T-cell (primary cell): ENCODE measurements at places on chromosomes 11 and 22.

GRCh38 chr11:128355558-128355957, 231.8 kb downstream of the ETS1 start:
- DNase-seq = no peak

- no peak for DNase-seq
These were observed 15.7 kb upstream of the IL10RA start for GRCh38 chr11:117970400-117971024.

GRCh38 chr11:26704249-26704648, 17.6 kb downstream of the SLC5A12 start:
- DNase-seq = no peak

GRCh38 chr11:34358728-34359547, 1.1 kb upstream of the ABTB2 start:
- peak; percentile 72 for DNase-seq

DNA sequence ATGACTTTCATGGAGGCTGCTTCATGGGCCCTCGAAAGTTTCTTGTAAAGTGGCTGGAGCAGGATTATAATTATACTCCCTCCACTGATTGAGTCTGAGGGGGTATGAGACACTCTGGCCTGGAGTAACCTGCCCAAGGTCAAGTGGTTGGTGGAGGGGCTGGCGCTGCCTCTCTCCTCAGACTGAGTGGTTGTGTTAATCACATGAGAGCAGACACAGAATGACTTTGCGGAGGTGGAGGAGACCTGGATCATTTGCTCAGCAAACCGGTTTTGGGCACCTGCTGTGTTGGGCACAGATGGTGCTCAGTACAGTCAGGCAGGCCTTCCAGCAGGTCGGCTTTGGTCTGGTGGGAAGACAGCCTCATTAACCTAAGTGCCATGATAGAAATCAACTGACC, 11.8 kb downstream of the BCR start:
- DNase-seq = no peak

GRCh38 chr11:130631119-130631518, 182.7 kb downstream of the ADAMTS15 start:
- DNase-seq = no peak

DNA sequence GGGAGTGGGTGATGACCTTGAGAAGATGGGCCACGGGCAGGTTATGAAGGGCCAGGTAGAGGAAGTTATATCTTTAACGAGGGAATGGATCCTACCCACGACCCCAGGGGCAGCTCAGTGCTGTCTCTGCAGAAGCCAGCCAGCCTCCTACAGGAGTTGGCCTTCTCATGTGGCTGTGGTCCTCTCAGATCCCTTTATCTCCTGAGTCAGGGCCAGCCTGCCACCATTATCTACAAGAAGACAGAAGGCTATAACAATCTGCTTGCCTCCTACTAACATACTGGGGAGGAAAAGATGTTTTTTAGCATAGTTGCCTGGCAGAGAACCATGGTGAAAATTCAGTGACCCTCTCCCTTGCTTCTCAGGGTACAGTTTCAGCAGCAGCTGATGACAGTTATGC, 7.0 kb upstream of the YWHAH start:
- DNase-seq = no peak

DNA sequence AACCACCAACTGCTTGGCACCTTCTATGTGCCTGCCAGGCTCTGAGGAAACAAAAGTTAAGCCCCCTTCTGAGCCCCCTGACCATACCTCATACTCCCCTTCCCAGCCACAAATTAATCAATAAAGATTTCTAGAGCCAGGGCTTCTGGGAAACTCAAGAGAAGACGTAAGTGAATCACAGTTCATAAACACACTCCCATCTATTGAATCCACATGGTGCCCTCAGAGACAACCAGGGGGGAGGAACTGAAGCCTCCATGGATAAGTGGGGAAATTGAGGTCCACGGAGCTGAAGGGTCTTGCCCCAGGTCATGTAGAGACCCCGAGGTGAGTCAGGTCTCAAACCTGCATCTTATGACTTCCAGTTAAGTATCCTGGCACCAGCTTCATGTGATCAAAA, 150.6 kb downstream of the MN1 start:
- DNase-seq = no peak

GRCh38 chr11:2290351-2290841, 11.3 kb downstream of the C11orf21 start:
- DNase-seq = peak; percentile 17

- DNase-seq = no peak
These were observed 115.5 kb downstream of the MSANTD4 start for GRCh38 chr11:105906517-105906916.

DNA sequence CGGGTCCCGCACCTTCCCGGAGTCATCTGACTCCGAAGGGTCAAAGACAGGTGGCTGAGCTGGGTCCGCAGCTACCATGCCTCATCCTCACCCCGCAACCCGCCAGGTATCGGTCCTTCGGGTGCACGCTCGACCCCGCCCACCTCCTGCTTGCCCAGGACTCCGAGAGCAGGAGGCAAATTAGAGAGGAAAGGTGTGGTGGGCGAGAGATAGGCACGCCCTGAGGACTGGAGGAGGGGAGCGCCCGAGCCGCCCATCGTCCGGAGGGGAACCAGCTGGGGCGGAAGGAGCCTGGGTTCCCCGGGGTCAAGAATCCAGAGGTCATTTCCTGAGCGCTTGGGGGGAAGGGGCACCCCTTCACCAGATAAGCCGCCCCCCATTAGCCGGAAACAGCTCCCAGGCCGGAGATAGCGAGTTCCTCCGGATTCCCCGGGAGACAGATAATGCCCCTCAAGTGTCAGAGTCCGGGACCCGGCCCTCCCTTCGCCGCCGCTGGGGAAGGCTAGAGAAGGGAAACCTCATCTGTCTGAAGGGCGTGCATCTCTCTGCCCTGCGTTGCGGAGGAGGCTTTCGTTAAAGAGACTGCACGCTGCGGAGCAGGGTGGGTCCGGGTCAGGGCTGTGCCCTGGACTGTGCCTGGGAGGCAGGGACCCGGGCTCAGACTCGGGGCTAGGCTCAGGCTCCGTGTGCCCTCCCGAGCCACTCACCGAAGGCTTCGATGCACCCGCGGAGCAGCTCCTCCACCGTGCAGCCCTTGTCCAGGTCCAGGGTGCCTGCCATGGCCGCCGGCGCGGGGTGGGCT, 1.7 kb downstream of the RASGRP2 start:
- peak; percentile 34 for DNase-seq

DNA sequence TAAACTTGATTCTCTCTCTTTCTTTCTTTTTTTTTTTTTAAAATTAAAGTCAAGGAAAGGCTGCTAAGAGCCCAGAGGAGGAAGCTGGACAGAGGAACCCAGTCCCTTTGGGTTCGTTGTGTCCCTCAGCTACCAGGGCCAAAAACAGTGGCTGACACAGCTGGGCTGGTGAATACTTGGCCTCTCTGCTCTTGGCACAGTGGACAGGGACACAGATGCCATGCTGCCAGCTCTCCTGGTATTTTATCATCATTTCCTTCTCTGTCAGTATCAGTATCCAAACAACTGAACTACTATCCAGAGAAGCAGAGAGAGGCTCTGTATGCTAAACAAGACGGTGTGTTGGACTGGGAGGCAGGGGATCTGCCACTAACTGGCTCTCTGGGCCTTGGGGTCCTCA, 123.7 kb upstream of the CCDC90B start:
- no peak for DNase-seq

GRCh38 chr11:1479006-1479677, 7.4 kb downstream of the MOB2 start:
- no peak for DNase-seq

DNA sequence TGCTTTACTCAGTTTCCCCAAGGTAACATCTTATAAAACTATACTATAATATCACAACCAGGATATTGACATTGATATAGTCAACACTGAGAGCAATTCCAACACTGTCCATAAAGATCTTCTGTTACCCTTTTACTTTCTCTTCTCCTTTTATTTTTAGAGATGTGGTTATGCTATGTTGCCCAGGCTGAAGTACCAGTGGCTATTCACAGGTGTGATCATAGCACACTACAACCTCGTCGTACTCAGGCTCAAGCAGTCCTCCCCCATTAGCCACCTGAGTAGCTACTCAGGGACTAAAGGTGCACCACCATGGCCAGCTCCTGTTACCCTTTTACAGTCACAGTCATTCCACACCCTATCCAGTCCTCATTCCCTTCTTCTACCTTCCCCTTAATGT, 119.7 kb downstream of the CWF19L2 start:
- no peak for DNase-seq

DNA sequence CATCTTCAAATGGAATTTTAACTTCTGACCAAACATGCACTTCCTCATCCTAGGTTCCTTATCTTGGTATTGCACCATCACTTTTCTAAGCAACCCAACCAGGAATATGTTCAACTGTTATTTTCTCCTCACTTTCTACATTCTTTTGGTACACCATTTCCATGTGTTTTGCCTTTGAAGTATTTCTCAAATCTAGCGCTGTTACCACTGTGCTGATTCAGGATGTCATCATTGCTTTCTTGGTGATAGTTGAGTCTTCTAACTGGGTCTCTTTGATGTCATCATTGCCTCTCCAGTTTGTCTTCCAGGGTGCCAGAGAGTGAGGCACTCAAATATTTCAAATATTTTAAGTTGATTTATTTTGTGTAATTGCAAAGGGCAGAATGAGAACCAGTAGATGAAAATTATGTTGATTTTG, 47.5 kb downstream of the HORMAD2 start:
- no peak for DNase-seq

DNA sequence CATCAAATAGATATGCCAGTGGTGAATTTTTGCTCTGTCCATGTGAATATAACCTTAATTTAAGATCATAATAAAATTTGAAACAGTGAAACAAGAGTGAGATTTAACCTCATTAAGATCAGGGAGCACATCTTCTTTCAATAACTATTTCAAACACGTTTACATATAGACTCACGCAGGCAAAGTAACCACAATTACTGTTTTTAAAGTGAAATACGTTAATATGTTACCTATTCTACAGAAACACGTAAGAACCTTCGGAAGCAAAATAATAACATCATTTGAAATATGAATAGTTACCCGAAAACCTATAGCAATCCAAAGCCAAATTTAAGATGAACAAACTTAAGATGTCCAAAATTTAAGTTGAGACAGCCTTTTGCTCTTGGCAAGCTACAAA, 136.2 kb upstream of the ZC3H12C start:
- DNase-seq = no peak

GRCh38 chr11:111417766-111418435, 38.8 kb upstream of the POU2AF1 start:
- DNase-seq = no peak

- DNase-seq = no peak
These were observed 781 bp downstream of the ANO9 start for GRCh38 chr11:441043-441417.

DNA sequence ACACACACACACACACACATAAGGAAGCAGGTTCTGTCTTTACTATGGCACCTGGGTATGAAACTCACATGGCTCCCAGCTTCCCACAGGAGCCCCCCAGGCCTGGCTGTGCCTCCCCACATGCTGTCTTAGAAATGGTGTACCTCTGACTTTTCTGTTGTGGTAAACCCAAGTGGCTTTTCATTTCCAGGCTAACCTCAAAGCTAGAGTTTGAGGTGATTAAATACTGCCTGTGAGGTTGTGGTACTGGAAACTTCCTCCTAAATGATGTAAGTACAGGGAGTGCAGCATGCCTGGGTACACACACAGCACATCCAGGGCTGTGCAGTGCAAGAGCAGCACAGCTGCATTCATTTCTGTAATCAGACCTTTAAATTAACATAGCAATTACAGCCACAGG, 34.4 kb downstream of the ME3 start:
- no peak for DNase-seq

DNA sequence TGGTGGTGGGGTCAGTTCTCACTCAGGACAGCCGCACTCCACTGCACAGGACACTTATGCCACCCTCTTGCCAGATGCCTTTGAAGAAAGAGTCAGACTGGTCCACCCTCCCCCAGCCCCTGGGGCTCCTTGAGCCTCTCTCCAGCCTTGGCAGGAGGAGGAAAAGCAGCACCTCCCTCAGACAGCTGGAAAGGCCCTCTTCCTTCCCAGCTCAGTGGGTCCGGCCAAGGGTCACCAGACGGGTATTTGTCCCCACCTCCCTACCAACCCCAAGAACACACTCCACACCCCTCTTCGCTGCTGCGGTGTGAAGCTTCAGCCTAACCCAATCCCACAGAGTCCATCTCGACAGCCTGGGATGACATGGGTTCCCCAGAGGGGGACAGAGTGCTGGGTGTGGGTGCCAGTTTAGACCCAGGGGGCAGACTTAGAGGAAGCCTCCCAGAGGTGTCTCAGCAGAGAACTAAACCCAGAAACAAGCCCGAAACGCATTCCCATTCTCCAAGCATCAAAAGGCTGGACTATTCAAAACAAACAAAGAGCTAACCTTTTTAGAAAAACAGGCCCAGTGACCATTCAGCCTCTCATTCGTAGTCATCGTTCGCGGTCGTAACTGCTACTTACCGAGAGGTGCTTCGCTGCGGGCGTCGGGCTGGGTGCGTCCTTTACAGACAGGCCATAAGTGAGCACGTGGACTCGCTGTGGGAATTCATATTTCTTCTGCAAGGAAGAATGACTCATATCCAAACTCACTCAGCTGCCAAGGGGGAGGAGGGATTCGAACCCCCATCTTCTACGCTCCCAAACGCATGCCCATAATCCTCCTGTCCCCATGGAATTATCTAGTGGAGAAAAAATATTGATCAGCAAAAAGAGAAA, 57.5 kb upstream of the ANO1 start:
- DNase-seq = no peak

- DNase-seq = no peak
These were observed 29.9 kb upstream of the MOB2 start for GRCh38 chr11:1516273-1517067.

DNA sequence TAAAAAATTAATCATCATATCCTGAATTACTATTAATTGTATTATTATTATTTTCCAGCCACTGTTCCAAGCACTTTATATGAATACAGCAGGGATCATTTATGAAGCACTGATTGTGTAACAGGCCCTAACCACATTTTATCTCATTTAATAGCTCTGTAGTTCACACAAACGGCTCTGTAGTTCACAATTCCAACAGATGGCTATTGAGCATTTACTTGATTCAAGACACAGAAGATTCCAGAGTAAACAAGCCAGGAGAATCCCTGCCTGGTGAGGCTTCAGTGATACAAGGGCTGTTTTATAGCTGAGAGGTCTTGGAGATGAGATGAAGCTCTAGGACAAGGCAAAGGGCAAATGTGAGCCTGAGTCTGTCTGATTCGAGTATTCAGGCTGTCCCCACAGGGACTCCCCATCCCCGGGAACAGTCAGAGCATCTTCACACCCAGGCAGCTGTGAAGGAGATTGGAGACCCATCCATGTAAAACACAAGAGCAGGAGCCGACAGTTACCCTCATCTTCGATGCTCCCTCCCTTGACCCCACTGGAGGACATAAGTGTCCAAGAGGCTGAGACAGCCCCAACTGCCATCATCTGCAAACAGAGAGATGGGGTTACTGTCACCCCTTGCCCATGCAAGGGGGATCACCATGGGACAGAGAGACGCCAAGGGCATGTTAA, 222.5 kb downstream of the MN1 start:
- DNase-seq = no peak

- DNase-seq = no peak
These were observed 71.5 kb upstream of the TTC12 start for GRCh38 chr11:113242767-113243397.

- no peak for DNase-seq
These were observed 2.4 kb downstream of the RPS19BP1 start for GRCh38 chr22:39530116-39530515.

- no peak for DNase-seq
These were observed 80.9 kb upstream of the SC5D start for GRCh38 chr11:121211626-121212025.
